ENCODE measurements at places on chromosomes 4 and X. TPM values are rescaled to one million over a fixed set of nuclear protein-coding genes. Genes with fewer than 3 reads are reported as not detected.
A peak's percentile ranks its signal among the peaks of the same experiment; 100 is the strongest.

DNA sequence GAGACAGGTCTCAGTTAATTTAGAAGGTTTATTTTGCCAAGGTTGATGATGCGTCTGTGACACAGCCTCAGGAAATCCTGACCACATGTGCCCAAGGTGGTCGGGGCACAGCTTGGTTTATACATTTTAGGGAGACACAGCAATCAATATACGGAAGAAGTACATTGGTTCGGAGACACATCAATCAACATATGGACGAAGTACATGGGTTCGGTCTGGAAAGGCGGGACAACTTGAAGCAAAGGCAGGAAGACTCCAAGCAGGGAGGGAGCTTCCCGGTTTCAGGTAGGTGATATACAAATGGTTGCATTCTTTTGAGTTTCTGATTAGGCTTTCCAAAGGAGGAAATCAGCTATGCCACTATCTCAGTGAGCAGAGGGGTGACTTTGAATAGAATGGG, 225.2 kb upstream of the ZFP42 start:
- DNase-seq: no peak

- no peak for DNase-seq
Observed at GRCh38 chr4:140719022-140719421, 37.2 kb downstream of the TBC1D9 start.

SHROOM3 gene
- 22.8 TPM for total RNA-seq

- no peak for DNase-seq
Observed at GRCh38 chr4:56187688-56188087, 199.6 kb downstream of the AASDH start.

- DNase-seq: no peak
Observed at GRCh38 chr4:73831569-73831968, 4.9 kb upstream of the CXCL6 start.

CYBB gene
- total RNA-seq: 0.03 TPM

- peak; percentile 78 for DNase-seq
Observed at GRCh38 chr4:74449571-74450297, 4.8 kb downstream of the AREG start.

DNA sequence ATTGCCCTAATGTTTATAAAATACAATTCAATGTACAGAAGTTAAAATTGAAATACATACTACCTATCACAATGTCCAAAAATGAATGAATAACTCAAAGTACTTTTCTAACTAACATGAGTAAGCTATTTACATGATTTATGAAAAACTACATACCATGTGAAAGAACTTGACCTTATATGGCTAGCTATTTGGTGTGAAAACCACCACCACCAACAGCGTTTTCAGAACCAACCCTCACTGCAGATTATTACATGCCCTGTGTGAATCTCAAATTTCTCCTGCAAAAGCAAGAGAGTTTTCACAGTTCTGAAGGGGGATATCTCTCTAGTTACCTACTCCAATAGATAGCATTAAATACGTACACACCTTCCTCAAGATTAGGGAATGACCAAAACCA, 198.5 kb downstream of the SPATA18 start:
- DNase-seq: no peak

GRCh38 chr4:6464842-6465588, 7.4 kb downstream of the PPP2R2C start:
- no peak for DNase-seq

- DNase-seq: no peak
Observed at GRCh38 chr4:38411981-38412536, 251.9 kb upstream of the KLF3 start.

- DNase-seq: no peak
Observed at GRCh38 chrX:42094218-42094617, 170.9 kb upstream of the CASK start.

- no peak for DNase-seq
Observed at GRCh38 chr4:2400841-2401609, 17.4 kb downstream of the ZFYVE28 start.
